ENCODE measurements at places on chromosomes 1 and 21.
A peak's percentile ranks its signal among the peaks of the same experiment; 100 is the strongest.

DNA sequence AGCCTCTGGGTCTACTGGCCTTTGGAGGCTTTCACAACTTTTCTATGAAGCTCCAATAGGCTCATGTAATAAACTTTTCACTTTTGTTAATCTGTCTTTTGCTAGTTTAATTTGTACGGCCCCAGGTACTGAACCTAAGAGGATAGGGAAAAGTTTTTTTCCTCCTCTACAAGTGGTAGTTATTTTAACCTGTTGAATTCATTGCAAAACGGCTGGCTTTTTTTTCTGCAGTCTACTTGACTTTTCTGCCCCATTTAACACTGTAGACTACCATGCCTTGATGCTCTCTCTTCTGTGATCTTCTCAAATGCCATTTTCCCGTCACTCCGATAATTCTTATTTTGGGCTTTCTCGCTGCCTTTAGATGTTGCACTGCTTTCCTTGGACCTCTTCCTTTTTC is 43.6 kb upstream of the DR1 start:
- DNase-seq, result no peak

GRCh38 chr1:199834711-199835110 is 192.8 kb upstream of the NR5A2 start:
- DNase-seq, result no peak

DNA sequence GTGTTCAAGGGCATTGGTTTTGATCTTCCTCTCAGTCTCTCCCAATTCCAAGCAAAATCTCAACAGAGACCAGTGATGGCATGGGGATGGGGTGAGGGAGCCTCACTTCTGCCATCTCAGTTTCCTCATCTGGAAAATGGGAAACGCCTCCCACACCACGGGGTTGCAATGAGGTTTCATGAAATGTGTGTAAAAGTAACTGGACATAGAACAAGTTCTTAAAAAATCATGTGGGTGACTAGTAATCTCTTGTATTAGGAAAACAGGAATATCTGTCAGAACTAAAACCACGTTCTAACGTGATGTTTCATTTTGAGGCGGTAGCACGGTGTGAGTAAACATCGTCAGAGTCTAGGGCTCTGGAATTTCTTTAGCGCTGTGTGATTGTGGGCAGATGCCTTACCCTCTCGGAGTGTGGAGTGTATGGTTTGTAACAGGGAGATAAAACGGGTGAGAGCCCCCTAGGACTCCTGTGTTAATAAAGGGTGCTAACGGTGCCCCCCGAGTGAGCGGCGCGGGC is 55.5 kb upstream of the DNAJC6 start:
- no peak for DNase-seq

DNA sequence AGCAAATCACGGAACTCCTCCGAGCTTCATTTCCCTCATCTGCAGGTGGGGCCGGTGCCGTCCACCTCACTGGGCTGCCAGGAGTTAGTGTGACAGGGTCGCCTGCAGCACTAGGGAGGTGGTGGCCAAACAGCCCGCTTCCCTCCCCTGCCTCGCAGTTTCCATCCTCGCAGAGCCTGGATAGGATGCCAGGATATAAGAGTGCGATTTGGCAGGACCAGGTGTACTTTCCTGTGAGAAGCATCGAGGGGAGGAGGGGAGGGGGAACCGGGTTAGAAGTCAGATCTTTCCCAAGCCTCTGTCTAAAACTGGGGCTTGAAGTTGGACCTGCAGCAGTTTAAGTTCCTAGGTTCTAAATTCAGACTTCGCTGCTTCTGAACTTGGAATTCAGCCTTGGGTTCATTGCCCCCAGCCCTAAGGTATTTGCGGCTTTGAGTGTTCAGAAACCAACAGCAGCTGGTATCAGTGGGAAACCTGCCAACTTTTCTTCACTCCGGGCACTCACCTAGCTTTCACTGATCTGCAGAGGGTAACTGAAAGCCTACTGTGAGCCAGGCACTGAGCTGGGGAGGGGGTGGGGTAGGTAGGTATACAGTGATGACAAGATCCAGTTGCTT is 1.7 kb upstream of the JUN start:
- peak; percentile 63 for DNase-seq

- DNase-seq, result no peak
These were observed 482.9 kb downstream of the PTBP2 start for GRCh38 chr1:97204468-97204867.

DNA sequence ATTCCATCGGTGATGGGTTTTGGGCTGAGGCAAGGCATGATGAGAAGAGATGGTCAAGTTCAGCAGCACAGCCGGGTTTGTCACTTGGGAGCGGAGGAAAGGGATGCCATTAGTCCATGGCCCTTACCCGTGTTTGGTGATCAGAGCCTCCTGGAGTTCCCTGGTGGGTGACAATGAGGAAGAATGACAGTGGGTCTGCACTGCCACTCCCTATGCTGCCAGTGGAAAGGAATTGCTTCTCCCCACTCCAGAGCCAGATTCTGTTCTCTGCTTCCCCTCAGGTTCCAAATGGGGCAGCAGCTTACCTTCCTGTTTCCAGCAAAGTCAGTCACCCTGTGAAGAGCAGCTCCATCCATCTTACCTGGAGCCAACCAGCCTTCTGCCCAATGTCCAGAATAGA is 393.1 kb downstream of the PTPRU start:
- no peak for DNase-seq
